ENCODE measurements at places on chromosomes 11 and 22. TPM values are rescaled to one million over a fixed set of nuclear protein-coding genes. Genes with fewer than 3 reads are reported as not detected.

IGSF22 gene
- 0.76 TPM for total RNA-seq

ACRV1 gene
- not detected for total RNA-seq

BATF2 gene
- 0.55 TPM for total RNA-seq

MMP12 gene
- not detected for total RNA-seq

FOXRED2 gene
- total RNA-seq, result 12.5 TPM

TRABD gene
- 84.6 TPM for total RNA-seq

OR5L2 gene
- not detected for total RNA-seq

SSTR3 gene
- total RNA-seq, result 0.21 TPM

BAIAP2L2 gene
- total RNA-seq, result 2.7 TPM

CFAP300 gene
- total RNA-seq, result 1.7 TPM

ARHGAP8 gene
- total RNA-seq, result 24.8 TPM

OR52A5 gene
- 0.11 TPM for total RNA-seq

TSPO gene
- 39.4 TPM for total RNA-seq

PHETA2 gene
- 10.3 TPM for total RNA-seq

TESMIN gene
- 63.7 TPM for total RNA-seq

UPK3A gene
- total RNA-seq, result 0.41 TPM

BARX2 gene
- total RNA-seq, result not detected

HMGXB4 gene
- total RNA-seq, result 17.1 TPM

P2RY2 gene
- total RNA-seq, result 0.35 TPM

TIMM8B gene
- 125 TPM for total RNA-seq

PRSS23 gene
- 2.7 TPM for total RNA-seq

HSPB2 gene
- not detected for total RNA-seq
